KG1 (cell line): ENCODE measurements at places on chromosomes 6 and 20.

DNA sequence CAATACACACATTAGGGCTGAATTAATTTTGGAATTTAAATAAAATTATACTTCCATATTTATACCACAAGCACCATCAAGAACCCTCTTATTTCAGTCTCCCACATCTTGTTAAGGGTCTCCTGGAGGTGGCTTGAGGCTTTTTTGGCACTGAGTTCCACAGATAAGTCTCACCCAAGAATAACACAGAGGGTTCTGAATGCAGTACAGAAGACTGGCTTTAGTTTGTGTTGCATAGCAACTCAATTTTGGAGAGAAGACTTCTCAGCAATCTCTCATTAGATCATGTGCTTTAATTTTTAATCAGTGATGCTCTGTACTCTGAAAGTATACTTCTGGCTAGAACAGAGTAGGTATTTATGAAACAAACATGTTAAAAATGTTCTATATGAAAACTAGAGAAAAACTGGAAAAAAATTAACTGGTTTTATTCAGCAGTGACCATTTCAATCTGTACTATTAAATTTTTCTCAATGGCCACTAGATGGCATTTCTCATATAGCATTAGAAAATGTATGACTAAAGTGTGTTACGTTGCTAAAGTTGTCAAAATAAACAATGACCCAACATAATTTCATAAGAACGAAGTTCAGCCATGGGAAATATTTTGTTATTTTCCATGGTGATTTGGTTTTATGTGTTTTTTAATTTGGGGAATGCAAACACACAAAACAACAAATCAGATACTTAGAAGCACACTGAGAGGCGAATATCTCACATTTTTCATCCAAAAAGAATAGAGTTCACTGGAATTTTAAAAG lies 32.7 kb upstream of the MAP7 start:
- no peak for DNase-seq

DNA sequence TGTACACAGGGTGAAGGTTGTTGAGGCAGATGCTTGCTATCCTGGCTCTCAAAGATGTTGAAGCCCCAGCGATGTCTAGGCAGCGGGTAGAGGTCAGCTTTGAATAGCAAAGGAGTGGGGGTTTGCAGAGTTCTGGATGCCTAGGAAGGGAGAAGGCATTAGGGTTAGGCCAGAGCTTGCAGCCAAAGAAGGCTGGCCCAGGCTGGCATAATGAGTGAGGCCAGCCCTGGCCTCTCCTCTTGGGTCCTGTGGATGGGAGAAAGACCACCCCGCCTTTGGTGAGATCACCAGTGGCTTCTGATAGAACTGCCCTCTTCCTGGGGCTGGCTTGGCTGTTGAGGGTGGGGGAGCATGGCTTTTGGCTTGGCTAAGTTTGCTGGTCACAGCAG lies 406 bp upstream of the WFDC5 start:
- DNase-seq = no peak

DNA sequence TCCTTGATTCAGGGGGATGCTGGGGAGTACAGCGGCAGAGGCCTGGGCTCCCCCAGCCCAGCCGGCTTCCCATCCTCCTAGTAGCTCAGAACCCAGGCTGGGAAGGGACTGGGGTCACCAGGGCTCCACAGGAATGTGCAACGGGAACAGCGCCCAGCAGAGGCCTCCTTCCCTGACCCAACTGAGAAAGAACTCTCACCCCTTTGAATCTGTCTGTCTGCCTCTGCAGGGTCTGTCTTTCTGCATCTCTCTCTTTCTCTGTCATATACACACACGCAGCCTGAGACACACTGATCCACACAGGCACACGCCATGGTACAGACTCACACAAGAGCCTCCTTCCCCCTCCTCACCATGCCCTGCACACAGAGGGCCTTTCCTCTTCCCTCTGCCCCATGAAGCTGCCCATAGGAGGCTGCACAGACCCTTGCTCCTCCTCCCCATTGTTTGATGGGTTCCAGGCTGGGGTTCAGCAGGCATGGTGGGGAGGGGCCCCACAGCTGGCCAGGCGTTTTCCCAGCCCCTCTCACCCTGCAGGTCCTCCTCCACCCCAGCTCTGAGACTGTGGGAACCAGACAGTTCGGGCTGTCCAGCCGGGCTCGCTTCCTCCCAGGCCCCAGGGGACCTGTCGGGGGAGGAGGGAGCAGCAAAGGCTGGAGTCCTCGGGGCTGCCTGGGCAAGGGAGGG lies 2.8 kb downstream of the FOXS1 start:
- DNase-seq = no peak

GRCh38 chr6:149779644-149779963 lies 30.1 kb downstream of the PCMT1 start:
- DNase-seq = no peak

GRCh38 chr6:160861824-160862223 lies 129.7 kb upstream of the MAP3K4 start:
- DNase-seq = no peak

GRCh38 chr20:54345821-54346220 lies 129.6 kb upstream of the DOK5 start:
- no peak for DNase-seq

DNA sequence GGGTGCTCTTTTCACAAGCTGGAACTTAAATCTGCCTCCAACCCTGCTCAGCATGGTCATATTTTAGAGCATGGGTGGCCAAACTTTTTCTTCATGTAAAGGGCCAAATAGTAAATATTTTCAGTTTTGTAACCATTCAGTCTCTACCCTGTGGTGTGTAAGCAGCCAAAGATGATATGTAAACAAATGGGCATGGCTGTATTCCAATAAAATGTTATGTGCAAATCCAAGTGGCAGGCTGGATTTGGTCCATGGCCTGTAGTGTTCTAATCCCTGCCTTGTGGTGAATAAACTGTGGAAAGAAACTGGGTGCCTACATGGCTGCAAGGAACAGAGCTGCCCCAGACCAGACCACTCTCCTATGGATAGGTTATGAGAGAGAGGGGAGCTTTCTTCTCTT lies 32.7 kb downstream of the OGFRL1 start:
- DNase-seq = no peak

DNA sequence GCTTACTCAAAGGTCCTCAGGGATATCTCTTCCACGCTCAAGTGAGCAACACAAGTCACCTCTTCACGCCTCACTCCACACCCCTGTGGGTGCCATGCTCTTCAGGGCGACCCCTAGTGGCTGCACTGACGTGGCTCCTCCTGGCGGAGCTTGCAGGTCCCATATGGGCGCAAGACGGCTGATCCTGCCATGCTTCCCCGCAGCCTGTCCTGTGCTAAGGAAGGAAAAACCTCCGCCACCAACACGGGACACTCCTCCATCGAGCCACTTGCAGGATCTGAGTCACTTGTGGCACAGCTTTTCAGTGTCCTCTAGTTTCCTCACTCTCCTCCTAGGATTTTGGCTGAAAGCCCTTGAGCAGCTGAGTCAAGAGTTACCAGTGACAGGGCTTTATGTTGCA lies 90.7 kb downstream of the KHDC1L start:
- DNase-seq = no peak

DNA sequence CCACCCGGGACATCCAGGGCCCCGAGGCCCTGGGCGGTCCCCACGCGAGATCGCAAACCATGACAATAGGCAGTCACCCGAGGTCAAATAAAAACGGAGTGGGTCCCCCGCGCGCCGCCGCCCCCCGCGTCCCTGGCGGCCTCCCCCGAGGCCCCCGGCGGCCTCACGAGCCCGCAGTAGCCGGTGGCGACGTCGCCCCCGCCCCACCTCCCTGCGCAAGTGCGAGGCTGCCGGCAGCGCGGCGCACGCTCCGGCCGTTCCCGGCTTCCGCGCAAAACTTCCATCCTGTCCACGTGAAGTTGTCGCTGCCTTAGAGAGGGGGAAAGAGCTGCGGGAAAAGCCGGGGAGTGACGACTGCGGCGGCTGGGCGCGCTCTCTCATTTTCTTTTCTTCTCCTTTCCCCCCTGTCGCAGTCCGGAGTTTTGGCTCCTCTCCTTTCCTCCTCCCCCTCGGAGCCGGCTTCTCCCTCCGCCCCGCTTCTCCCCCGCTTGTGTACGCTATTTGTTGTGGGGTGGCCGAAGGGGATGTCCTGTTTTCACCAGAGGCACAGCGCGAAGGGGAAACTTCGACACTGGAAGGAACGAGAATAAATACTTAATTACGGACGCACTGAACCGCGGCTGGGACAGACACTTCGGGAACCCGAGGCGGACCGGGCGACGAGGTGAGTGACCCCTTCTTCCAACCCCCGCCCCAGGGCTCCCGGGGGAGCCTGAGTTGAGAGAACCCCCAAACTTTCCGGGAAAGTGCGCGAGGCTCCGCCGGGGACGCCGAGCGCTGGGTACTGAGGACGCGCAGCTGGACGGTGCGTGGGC lies at the start of gene EYA4:
TSS of gene EYA4 (plus strand) at position 272 of the 815 bp plus-strand sequence. CDS start 33,424 bp downstream, outside the sequence.
- no peak for DNase-seq

- no peak for DNase-seq
Observed at GRCh38 chr6:81475646-81476045, 276.8 kb downstream of the TENT5A start.

DNA sequence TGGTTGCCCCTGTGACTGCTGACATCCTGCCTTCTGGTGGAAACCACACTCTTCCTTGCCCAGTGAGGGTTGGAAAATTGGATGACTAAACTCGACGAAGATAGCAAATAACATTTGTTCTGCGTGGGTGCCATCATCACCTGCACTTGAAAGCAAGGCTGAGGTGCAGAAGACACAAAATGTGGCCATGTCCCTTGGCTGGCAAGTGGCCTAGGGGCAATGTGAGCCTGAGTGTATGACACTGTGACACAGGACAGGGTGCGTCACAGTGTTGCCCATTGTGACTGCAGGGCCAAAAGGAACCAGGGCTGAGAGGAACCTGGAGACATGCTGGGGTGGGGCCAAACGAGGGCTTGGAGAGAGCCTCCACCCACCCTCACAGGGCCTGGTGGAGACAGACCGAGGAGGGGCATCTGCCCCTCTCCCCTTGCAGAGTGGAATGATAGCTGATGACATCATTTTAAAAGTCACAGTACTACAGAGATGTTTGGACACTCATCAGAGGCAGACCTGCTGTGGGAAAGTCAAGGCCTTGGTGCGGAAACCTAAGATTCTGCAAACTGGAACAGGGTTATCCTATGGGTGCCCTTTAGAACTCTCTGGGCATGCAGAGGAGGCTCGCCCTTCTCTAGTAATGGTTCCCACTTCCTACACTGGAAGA lies 12.8 kb upstream of the HLA-F start:
- no peak for DNase-seq

DNA sequence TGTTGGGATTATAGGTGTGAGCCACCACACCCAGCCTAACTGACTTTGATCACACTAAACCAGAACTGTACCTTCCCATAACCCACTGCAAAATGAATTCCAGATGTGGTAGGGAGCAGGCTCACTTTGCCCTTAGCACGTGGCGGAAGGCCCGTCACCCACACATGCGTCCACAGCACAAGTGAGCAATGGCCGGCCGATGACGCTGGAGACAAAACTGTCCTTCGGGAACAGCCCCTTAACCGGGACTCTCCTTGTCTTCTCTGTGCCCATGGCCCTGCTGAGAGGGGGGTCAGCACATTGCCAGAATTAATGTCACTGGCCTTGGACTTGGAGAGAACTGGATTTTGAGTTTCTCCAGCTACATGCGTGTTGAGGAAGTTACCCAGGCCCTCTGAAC lies 107.2 kb downstream of the TOX2 start:
- no peak for DNase-seq

- no peak for DNase-seq
Observed at GRCh38 chr6:13710552-13711323, 897 bp downstream of the RANBP9 start.

- no peak for DNase-seq
Observed at GRCh38 chr6:135163440-135163738, 17.7 kb upstream of the MYB start.

DNA sequence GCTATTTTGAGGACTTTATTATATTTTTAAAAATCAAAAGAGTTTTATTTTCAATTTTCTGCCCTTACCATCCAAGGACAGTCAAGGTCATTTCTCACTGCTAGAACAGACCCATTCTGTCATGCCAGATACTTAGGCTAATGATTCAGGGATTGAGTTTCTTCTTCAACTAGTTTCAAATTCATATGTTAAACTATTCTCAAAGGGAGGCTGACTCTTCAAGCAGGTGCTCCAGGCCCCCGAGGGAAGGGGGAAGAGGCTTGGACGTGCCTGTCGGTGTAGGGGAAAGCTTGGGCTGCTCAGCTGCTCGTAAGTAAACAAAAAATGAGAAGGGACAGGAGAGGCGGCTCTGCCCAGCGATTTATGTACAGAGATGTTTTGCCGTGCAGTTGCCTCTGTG lies 69.4 kb upstream of the MYLIP start:
- DNase-seq = no peak

DNA sequence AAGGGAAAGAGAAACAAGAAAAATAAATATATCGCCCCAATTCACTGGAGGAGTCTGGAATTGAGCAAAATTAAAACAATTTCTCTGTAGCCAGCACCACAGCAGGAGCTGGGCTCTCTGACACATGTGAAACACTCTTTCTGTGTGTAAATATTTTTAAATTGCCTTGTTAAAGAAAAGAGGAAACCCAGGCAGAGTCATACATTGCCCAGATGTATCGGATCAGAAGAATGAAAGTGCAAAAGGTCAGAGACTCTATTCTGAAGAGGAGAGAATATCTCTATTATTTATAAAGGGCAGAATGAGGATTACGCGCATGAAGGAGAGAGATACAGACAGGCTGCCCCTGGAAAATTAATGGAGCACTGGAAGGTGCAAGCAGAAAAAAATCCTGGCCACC lies 127.0 kb upstream of the MAN1A1 start:
- no peak for DNase-seq

DNA sequence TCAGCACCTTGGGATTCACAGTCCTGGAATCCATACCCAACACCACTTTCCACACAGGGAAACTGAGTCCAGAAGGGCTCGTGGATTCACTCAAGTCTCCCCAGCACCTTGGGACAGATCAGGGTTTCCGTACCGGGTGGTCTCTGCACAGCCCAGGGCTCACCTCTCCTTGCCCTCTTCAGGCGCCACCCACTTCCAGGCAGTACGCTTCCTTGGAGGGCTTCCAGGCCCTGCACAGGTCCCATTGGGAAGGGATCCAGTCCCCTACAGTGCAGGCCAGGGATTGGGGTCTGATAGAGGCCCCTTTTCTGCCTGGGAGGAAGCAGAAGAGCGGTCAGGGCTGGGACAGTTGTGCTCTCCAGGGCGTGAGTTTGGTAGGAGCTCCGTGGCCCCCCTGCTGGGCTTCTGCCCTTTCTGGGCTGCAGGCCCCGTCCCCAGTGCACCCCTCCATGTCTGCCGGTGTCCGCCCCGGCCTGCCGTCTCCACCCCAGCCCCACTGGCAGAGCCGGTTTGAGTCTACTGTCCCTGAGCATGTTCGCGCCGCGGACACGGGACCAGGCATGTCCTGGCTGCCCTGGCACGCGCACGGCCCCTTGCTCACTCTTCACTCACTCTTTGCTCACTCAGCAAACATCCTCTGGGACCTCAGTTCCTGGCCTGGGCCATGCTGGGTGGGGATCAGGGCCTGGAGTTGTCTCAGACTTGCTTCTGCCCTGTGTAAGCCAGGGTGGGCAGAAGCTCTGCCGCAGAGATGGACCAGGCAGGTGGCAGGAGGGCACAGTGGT lies 12.6 kb downstream of the SRC start:
- no peak for DNase-seq

GRCh38 chr6:92376691-92377090 lies 1042.7 kb downstream of the EPHA7 start:
- DNase-seq = no peak

DNA sequence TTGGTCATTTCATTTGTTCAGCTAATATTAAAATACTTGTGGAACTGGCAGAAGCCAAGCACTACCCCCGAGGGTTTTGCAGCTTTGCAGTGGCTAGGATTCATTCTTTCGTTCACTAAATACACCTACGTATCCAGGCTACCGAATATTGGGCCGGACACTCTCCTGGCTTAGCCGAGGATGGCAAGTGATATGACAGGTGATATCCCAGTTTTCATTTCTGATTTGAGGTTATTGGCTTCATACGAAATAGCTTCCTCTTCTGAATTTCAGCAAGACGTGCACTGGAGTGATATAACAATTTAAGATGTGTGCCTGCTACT lies 536 bp upstream of the MTFR2 start:
- no peak for DNase-seq
